ENCODE measurements at places on chromosomes 4 and X.

GRCh38 chrX:47743504-47743903, 84.5 kb upstream of the UXT start:
- DNase-seq, result no peak

DNA sequence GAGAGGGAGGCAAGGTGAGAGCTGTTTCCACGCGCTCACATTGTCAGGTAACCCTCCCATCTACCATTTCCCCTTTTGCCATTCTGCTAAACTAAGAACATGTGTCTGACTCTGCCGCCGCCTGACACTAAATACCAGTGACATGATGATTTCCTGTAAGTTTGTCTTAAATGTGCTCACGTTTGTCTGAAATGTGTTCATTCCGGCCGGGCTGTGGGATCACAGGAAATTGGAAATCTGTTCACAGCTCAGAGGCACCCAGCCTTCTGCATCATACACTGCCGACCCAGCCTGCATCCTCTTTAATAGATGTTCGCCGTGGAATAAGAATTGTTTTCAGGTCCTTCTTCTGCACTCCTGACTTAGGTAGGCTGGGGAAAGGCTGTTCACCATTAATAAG, 336.2 kb upstream of the PPARGC1A start:
- DNase-seq, result no peak

DNA sequence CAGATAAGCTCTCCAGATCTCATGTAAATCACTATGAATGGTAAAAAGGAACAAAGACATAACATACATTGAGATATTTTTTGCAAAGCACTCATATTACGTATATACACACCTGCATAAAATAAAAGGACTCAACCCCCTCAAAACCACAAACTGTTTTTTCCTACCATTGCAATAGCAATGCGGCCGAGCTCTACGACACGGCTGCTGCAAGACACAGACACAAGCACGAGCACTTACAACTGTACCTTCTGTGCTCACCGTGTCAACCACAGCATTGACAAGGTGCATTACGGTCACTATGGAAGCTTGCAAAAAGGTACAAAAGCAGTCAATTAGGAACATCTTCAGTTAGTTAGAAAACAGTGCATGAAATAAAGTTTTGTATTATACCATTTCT, 37.1 kb upstream of the MTNR1A start:
- DNase-seq, result no peak

DNA sequence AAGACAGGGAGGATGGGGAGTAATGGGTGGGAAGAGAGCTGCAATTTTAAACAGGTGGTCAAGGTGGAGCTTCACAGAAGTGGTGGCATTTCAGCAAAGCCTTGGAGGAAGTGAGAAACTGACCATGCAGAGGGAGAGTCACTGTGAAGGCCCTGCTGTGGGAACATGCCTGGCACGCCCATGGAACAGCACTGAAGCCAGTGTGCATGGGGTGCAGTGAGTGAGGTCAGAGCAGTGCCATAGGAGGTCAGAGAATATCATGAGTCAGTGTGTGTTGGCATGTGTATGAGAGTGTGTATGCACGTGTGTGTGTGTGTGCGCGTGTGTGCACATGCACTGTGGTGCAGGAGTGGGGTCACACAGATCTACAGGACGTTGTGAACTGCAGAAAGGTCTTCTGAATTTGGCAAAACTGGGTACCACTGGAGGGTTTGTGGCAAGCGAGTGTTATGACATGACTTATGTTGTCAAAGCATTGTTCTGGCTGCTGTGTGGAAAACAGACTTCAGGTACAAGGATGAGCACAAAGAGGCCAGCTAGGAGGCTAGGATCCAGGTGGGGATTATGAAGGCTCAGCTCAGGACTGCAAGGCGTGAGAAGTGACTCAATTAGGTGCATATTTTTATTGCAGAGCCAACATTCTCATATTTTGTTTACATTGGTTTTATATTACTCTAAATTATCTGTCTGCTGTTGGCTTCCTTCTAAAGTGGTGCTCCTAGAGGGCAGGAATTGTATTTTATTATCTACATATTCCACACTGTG, 34.0 kb downstream of the ZNF827 start:
- no peak for DNase-seq

- peak; percentile 95 for DNase-seq
Observed at GRCh38 chr4:98260579-98261404, at the start of gene RAP1GDS1. Gene RAP1GDS1, plus strand, starts transcription at chr4:98261384. Its CDS starts 182 bp downstream, at chr4:98261566.

- DNase-seq, result no peak
Observed at GRCh38 chr4:113122066-113122465, 72.6 kb downstream of the ANK2 start.
